Endothelial cell (in vitro differentiated cells): ENCODE measurements at places on chromosomes 16 and 17.

DNA sequence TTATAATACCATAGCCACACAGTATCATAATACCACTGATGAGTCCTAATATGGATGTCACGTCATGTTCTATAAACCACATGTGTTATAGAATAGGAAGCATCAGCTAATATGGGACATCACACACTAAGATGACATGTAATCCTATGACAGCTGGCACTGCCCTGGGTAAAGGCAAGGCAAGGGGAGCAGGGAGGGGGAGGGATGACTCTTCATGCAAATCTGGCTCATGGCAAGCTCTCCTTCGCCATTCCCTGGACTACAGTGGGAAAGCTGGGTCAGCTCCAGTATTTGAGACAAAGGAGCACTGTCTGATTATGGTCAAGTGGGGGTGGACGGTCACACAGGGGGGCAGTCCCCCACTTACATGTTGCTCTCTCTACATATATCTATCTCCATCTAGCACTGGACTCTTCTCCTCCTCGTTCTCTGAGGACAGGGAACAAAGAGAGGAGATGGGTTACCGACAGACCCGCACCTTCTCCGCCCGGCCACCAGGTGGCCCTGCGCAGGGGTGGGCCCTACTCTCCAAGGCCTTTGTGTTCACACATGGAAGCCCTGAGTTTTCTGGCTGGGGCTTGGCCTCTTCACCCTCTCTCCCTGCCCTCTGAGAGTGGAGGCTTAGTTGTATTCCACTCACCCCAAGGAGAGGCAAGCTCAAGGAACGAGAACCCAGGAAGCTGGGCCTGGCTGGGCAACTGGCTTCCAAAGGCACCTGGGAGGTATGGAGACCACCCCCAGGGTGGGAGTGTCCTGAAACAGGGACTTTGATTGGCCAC lies 23.4 kb upstream of the MPO start:
- no peak overlapping the region for H3K4me3 ChIP-seq
- H3K4me1 ChIP-seq, result no peaks in the 10 kb centered on the region
- peak; percentile 69 for DNase-seq
- peaks cover 4% of the 10 kb centered on the region for H3K36me3 ChIP-seq

GRCh38 chr16:31181102-31181830 lies 1.3 kb downstream of the FUS start:
- peaks cover 47% of the 10 kb centered on the region for H3K36me3 ChIP-seq
- H3K27ac ChIP-seq, result peak overlapping the region; percentile 94
- peaks cover 53% of the 10 kb centered on the region for H3K4me1 ChIP-seq
- peaks cover 30% of the 10 kb centered on the region for H3K27me3 ChIP-seq

DNA sequence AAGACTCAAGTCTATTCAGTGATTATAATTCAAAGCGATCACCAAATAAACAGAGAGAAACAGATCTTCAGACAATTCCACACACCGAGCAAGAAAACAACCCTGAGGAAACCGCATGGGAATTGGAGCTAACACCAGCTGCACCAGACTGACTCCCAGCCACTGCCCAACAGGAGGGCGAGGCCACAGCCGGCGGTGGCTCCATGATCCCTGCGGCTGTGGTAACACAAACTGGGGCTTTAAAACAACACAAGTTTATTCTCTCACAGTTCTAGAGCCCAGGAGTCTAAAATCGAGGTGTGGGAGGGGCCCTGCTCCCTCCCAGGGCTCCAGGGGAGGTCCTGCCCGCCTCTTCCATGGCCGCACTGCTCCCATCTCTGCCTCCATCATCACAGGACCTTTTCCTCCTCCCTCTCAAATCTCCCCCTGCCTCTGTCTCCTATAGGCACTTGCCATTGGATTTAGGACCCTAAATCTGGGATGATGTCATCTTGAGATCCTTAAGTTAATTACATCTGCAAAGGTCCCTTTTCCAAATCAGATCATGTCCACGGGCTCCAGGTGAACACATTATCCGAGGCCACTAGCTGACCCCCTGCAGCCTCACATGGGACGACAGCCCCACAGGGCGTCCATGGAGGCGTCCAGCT lies 9.7 kb upstream of the HEXD start:
- peaks cover 3% of the 10 kb centered on the region for H3K36me3 ChIP-seq
- peak overlapping the region; percentile 31 for H3K4me3 ChIP-seq
- H3K4me1 ChIP-seq, result no peaks in the 10 kb centered on the region
- peaks cover 9% of the 10 kb centered on the region for H3K27me3 ChIP-seq
- H3K27ac ChIP-seq, result no peak overlapping the region

- DNase-seq, result peak; percentile 77
- peak overlapping the region; percentile 97 for H3K27ac ChIP-seq
- peak overlapping the region; percentile 47 for H3K4me3 ChIP-seq
- H3K27me3 ChIP-seq, result peaks cover 29% of the 10 kb centered on the region
- H3K4me1 ChIP-seq, result peaks cover 54% of the 10 kb centered on the region
These were observed 806 bp upstream of the CYB561 start for GRCh38 chr17:63446753-63447470.

- peaks cover 1% of the 10 kb centered on the region for H3K27me3 ChIP-seq
- DNase-seq, result no peak
- no peak overlapping the region for H3K27ac ChIP-seq
- no peaks in the 10 kb centered on the region for H3K4me1 ChIP-seq
- H3K36me3 ChIP-seq, result no peaks in the 10 kb centered on the region
These were observed 44.0 kb downstream of the MYH3 start for GRCh38 chr17:10612957-10613744.

DNA sequence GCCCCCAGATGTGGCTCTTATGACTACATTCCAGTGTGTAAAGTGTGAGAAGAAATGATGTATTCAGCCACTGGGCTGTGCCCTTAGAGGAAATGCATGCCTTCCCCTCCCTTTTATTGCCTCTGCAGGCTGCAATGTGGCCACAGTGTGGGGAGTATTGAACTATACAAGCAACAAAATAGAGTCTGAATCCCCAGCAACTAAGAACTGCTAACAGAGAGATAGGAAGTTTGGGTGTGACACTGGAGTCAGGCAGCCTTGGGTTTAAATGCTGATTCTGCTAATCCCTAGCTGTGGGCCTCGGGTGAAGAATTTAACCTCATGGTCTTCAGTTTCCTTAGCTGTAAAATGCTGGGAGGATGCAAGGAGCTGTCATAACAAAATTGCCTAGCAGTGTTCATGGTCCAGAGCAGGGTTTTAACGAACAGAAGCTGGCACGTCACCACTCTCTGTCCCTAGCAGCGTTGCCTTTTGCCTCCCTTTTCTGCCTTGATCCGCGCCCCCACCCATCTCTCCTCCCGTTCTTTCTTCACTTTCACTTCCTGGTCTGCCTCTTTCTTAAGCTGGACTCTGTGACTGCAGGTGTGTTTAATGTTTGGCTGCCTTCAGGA lies 50.3 kb downstream of the KPNA2 start:
- no peak overlapping the region for H3K4me3 ChIP-seq
- no peak overlapping the region for H3K27ac ChIP-seq
- no peaks in the 10 kb centered on the region for H3K36me3 ChIP-seq
- no peaks in the 10 kb centered on the region for H3K27me3 ChIP-seq
- peaks cover 3% of the 10 kb centered on the region for H3K4me1 ChIP-seq

GRCh38 chr17:64491034-64491860 lies 5.6 kb downstream of the POLG2 start:
- peaks cover 8% of the 10 kb centered on the region for H3K4me1 ChIP-seq
- peaks cover 21% of the 10 kb centered on the region for H3K36me3 ChIP-seq
- H3K27ac ChIP-seq, result no peak overlapping the region
- DNase-seq, result peak; percentile 49
- H3K4me3 ChIP-seq, result no peak overlapping the region

DNA sequence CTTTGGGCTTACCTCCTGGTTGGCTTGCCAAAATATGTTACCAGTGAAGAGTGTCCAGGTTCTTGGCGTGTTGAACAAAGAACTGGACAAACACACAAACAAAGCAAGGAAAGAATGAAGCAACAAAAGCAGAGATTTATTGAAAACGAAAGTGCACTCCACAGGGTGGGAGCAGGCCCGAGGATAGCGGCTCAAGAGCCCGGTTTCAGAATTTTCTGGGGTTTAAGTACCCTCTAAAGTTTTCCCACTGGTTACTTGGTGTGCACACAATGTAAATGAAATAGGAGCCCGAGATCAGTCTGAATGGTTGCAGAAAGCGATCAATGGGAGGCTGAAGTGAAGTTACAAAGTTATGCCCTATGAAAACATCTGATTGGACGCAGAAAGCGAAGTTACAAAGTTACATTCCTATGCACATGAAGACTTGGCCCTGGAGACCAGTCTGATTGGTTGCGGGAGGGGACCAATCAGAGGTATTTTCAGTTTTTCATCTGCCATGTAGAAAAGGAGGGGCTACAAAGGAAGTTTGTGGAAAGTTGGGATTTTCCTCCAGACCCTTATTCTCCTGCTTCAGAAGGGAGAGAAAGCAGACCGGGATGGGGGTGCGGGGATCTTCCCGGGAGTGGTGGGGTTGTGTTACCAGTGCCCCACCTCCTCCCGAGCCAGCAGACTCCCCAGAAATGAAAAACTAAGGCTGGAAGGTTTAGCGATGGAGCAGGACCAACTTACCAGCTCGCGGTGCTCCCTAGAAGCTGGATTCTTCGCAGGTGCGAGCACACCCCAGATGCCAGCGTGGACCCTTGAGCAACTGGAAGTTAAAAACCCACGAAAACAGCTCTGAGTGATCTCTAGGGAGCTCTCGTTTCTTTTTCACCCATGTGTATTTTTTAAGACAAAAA lies at the start of gene SLFN12:
SLFN12 (minus strand) TSS at position 325 of the 899 bp plus-strand sequence. CDS start 9,472 bp downstream, outside the sequence.
- peak; percentile 44 for DNase-seq
- peaks cover 3% of the 10 kb centered on the region for H3K36me3 ChIP-seq
- peaks cover 6% of the 10 kb centered on the region for H3K27me3 ChIP-seq
- peak within 1 kb of the TSS; percentile 91 for H3K4me3 ChIP-seq
- H3K27ac ChIP-seq, result peak within 1 kb of the TSS; percentile 97

DNA sequence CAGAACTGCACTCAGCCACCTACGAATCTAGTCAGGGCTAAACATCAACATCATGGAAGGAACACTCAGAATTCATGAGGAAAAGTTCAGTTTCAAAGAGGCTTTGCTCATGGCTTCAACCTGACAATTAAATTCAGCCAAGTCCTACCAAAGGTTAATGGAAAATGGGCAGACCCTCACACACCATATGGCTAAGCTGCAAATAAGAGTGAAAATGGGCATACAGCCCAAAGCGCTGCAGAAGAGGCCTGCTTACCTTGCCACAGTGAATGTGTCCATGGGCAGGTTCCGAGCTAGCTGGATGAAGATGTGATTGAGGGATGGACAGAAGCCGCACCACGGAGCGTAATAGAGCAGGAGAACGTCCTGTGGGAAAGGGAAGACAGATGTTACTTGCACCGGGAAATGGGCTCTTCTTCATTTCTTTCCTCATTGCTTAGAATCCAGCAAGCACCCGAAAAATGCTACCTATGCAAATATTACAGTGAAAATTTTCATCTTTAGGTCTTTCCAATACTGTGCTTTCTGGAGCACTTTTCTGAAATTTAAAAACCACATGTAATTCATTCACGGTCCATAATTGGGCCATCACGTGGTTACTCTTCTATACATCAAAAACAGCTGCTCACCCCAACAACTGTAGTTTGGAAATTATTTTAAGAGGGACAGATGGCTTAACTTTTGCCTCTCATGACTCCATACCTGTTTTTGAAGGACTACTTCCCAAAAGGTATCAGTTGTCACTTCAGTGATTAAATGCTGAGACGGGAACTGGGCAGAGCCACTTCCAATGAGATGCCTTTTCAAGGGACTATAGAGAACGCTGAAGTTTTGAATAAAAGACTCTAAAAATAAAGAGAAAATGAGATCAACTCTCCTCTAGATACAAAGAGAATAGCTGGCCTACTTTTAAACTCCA lies 19.6 kb downstream of the SNN start:
- H3K27ac ChIP-seq, result no peak overlapping the region
- DNase-seq, result no peak
- peaks cover 38% of the 10 kb centered on the region for H3K36me3 ChIP-seq
- no peak overlapping the region for H3K4me3 ChIP-seq
